ENCODE measurements at places on chromosomes 6 and 20.

DNA sequence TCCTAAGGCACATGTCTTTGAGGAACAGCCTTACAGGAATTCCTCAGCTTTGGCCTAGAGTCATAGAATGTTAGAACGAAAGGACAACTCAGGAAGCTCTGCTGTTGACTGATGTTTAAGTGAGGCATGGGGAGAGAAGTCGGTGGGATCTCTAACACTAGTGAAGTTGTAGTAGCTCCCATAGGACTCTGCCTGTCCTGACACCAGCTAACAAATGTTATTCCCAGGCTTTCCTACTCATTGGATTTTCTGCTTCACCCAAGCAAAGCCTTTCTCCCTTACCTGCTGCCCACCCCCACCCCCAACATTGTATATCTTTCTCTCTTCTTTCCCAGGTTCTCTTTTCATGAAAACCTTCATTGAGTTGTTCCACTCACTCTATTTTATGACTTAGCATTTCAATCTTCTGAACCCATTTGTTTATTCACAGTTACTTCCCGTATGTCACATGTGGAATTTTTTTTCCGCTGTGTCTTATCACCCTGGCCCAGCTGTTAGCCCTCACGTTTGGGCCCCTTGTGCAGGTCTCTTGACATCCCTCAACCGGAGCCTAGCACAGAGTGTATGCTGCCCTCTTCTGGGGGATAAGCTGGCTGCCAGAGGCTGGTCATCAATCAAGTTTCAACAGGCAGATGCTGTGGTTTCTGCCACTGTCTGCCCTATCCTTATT, 39.2 kb upstream of the RNF8 start:
- no peak for DNase-seq

DNA sequence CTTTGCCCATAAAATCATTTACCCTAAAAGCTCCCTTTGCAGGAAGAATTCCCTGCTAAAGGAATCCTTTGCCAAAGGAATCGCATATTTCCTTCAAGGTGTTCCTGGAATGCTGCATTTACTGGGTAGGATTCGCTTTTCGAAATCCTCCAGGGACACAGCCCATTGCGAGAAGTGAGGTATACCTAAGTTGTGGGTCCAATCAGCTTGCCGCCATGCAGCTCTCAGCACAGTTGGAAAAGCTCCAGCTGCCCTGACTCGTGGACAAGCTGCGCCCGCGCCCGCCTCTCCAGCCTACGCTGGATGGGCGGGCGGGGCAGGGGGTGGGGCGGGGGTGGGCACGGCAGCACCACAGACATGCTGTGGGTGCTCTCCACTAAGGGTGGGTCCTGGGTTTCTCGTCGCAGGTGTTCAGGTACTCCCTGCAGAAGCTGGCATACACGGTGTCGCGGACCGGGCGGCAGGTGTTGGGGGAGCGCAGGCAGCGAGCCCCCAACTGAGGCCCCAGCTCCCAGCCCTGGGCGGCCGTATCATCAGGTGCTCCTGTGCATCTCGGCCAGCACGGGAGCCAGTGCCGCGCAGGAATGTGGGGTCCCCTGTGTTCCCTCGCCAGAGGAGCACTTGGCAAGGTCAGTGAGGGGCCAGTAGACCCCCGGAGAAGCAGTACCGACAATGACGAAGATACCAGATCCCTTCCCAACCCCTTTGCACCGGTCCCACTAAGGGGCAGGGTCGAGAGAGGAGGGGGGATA, 1.4 kb downstream of the NNAT start:
- no peak for DNase-seq

GRCh38 chr6:41315203-41315602, 20.2 kb upstream of the NCR2 start:
- no peak for DNase-seq

DNA sequence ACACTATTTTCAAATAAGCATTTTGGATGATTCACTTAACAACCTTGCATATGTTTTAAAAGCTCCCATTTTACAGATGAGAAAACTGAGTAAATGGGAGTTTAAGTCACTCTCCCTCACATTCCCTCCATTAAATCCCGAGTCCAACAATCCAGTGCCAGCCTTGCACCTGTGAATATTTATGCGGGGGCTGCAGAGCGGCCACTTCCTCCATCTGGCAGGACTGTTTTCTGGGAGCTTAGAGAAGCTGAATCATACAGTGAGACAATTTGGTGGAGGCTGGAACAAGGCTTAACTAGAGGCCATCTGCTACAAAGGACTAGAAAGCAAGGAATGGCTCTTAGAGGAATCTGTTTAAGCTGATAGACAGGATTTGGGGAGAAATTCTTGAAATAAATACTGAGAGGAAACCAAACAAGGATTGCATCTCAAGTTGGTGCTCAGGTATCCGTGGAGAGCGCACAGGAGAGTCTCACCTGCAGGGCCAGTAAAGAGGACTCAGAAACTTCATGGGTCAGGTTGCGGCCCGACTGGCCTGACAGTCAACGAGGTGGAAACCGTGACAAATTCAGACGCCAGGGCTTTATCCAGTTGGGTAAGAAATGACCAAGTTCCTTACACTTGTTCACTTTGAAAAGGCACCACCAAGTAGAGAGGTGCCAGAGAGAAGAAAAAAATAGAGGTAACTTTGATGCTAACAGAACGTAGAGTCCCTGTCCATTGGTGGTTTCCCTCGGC, 478.5 kb downstream of the QKI start:
- no peak for DNase-seq

- DNase-seq = no peak
Measured at GRCh38 chr6:43120944-43121913, 45.1 kb downstream of the PTK7 start.

GRCh38 chr6:110358553-110359160, 508 bp upstream of the METTL24 start:
- no peak for DNase-seq

DNA sequence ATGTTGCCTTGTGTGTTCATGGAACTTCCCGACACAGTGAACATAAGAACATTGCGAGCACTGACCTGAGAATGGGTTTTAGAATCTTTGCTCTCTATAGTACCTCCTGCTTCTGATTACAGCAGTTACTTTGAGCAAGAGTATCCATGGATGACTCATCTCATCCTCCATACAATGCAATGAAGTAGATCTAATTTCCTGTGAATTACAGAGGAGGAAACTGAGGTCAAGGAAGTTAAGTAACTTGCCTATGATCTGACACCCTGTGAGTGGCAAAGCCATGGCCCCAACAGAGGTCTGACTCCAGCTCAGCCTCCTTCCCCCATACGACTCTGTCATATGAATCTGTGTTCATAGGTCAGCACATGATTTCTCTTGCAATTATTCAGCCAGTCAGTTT, 518.1 kb downstream of the TFAP2A start:
- no peak for DNase-seq

GRCh38 chr20:59010995-59011873, 4.2 kb upstream of the CTSZ start:
- DNase-seq = no peak

GRCh38 chr20:61777773-61778494, 287.7 kb downstream of the TAF4 start:
- no peak for DNase-seq

DNA sequence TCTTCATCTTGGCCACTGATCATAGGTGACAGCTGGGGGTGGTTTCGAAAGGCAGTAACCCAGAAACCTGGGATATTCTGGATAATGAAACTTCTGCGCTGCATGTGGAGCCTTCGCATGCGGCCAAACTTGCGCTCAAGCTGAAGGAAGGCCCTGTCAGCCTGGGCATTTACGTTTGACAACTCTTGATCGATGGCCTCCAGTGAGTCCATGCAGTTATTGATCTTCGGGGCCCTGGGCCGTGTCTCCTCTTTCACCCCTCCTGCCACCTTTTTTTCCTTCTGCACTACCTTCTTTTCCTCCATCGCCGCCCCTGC, 729 bp downstream of the TSPYL4 start:
- DNase-seq = no peak

- DNase-seq = no peak
Measured at GRCh38 chr6:4358414-4359107, 223.2 kb upstream of the ECI2 start.

DNA sequence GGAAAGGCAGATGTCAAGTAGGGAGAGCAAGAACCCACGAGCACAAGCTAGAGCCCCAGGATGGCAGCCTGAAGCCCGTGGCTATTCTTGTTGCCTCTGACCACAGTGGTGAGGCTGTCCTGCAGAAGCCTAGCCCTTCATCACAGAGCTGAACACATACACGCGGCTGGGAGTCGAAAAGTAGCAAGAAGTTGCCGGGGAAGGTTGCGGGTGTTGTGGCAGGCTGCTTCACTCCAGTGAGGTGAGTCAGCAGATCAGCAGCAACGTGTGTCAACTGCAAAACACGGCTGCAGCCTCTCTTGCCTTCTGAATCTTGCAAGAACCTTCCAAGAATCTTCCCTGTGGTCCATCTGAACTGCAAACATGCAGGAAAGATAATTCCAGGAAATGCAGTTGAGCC, 10.6 kb upstream of the STX16 start:
- no peak for DNase-seq

- DNase-seq = no peak
Measured at GRCh38 chr20:42506397-42506796, 683.3 kb downstream of the PTPRT start.

DNA sequence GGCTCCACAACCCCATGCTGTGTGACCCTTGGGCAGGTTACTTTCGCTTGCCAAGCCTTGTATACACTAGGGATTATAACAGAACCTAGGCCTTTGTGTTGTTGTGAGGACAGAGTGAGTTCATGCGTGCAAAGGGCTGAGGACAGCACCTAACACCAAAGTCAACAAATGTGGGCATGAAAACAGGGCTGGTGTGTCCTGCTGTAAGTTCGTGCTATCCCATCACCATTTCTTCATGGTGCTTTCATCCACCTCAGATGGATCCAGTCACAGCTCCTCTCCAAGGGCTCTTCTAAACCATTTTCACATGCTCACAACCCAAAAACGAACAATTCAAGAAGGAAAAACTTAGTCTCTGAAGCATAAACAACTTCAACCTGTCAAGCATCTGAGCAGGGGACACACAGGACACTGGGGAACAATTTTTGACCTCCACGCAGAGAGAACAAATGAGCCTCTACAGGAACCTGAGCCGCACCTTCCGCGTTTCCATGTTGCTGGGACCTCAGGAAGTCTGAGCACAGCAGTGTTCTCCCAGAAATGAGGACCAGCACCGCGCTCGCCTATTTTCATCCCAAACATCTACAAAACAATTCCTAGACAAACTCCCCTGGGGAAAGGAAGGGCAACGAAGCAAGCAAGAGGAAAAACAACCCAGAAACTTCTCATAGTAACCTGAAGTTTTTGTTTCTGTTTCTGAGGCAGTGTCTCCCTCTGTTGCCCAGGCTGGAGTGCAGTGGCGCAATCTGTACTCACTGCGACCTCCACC, 3.1 kb downstream of the LRP11 start:
- no peak for DNase-seq

- no peak for DNase-seq
Measured at GRCh38 chr6:124200661-124201060, 397.0 kb downstream of the NKAIN2 start.

GRCh38 chr6:36177166-36177565, 19.4 kb upstream of the BRPF3 start:
- DNase-seq = no peak

DNA sequence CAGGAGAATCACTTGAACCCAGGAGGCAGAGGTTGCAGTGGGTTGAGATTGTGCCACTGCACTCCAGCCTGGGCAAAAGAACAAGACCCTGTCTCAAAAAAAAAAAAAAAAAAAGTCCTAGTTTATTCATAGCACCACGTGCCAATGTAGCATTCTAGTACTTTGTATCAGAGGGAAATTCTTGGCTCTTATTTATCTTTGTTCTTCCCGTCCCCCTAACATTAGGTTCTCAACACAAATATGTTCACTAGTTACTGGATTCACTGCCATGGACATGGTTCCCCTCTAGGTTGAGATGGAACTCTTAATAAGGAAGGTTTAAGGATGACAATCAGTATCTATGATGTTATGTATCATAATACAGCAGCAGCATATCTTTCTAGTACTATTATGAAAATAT, 178.5 kb downstream of the KIF6 start:
- DNase-seq = no peak

GRCh38 chr20:33915726-33916331, 77.9 kb upstream of the RALY start:
- DNase-seq = peak; percentile 65

- DNase-seq = no peak
Measured at GRCh38 chr6:43181621-43181941, 415 bp upstream of the CUL9 start.

DNA sequence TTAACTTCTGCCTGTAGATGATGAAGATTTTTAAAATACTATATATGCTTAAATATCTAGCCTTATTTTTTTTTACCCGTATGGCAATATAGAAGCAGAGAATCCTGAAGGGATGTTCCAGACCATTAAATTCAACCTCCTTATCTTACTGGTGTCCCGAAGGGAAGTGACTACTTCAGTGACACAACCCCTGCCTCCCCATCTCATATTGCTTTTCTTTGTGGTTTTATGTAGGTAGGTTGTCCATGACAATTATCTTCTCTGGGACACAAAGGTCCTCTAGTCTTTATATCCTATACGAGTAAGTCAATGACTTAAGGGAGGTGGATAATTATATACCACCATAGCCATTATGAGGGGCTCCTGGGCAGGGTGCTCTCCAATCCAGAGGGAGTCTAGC, 57.4 kb upstream of the EMILIN3 start:
- DNase-seq = no peak

GRCh38 chr6:163400509-163400908, 14.0 kb upstream of the QKI start:
- DNase-seq = no peak

DNA sequence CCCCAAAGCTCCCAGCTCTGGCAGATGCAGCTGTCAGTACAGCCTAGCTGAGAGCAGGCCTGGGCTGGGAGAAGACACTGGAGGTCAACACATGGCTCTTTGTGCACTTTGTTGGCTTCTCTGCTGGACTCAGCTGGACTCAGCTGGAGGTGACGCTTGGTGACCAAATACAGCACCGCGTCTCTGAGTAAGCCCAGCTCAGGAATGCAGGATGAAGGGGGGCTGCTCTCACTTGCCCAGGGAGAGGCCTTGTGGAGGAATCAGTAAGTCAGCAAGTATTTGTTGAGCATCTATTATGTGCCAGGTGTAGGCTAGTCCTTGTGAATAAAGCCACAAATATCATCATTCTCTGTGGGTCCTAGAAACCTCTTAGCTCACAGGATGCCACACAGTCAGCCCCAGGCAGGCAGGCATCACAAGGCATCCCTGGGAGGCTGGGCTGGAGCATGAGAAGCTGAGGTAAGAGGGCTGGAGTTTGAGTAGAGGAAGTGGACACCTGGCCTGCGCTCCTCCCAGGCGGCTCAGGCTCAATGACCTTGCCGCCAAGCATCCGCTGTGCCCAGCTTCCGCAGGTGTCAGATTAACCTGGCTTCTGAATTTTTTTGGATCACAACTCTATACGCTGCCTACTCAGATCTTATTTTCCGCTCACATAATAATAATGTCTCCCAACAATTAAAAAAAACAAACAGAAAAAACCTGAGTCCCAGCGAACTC, 95.4 kb downstream of the TMEM170B start:
- no peak for DNase-seq
